ENCODE measurements at places on chromosomes 5 and 9.

- no peak for DNase-seq
Measured at GRCh38 chr9:8857068-8857925, 1057.7 kb upstream of the DMAC1 start.

- peak; percentile 34 for DNase-seq
Measured at GRCh38 chr5:124057724-124058231, 545.8 kb downstream of the CSNK1G3 start.

GRCh38 chr9:101167490-101168134, 139.1 kb downstream of the PLPPR1 start:
- DNase-seq, result no peak

DNA sequence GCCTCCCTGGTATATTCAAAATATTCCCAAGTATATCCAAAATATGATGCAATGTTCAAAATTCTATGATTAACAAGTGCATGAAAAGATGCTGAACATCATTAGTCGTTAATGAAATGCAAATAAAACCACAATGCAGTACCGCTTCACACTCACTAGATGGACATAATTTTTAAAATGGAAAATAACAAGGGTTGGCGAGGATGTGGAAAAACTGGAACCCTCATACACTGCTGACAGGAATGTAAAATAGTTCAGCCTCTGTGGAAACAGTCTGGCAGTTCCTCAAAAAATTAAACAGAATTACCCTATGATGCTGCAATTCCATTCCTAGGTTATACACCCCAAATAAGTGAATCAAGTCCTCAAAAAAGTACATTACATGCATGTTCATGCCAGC, 36.1 kb upstream of the MYOT start:
- DNase-seq, result no peak

DNA sequence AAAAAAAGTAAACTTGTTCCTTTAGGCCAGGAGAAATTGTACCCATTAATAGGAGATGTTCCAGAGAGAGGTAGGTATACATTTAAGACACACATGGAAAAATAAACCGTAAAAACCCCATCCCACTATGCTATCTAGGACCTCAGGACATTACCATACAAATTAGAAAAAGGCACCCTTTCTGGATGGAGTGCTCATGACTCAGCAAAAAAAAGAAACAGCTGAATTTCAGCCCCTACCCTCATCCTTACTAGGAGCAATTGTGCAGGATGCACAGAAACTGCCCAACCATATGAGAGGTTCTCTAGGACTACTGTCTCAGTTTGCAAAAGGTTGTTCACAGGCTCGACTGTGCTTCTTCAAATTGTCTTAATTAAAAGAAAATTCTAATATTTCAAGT, 368.2 kb downstream of the HINT1 start:
- no peak for DNase-seq

DNA sequence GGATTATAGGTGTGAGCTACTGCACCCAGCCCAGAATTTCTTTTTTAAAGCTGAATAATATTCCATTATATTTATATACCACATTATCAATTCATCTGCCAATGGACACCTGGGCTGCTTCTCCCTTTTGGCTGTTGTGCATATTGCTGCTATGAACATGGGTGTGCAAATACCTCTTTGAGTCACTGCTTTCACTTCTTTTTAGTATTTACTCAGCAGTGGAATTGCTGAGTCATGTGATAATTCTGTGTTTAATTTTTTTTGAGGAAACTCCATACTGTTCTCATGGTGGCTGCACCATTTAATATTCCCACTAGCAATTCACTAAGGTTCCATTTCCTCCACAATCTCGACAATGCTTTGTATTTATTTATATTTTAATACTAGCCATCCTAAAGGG, 36.1 kb upstream of the KIF4B start:
- no peak for DNase-seq

DNA sequence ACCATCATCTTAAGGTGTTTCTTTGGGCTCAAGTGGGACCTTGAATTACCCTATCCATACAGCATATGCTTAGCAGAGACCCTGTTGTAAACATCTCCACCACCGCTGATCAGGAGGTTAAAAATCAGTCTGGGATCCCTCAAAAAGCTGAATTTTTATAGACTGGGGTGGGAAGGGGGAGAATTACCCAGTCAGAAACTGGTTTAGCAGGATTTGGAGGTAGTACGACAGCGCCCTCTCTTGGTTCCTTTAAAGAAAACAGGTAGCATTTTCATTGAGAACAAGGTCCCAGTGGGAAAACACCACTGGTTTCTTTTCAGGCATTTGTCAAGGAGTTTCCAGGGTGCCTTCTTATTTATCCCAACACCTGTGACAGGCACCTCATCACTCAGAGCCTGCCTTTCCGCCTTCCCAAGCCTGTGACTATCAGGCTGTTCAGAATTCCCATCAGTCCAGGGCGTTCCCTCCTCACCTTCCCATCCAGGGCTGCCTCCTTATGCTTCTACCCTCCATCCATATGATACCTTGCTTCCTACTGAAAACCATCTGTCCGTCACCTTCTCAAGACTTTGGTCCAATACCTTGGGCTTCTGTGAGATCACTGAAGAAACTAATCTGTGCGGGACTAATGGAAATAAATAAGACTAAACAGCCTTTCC, 203.8 kb upstream of the RAI14 start:
- no peak for DNase-seq

DNA sequence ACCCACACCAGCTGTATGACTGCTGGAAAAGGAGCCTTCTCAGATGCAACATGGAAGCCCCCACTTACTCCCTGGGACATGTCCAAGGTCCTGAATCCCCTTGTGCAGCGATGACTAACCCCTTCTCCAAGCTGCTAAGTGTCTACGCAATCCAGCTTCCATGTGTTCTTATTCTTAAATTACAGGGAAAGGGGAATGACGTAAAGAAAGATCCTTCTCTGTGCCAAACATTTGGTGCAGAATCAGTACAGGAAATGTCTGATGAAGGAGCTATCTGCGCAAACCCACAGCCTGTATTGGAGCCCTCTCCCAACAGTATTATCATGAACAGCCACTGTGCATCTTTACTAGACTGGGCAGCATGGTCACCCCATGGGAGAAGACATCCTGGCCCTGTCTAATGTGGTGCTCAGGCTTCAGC, 183.2 kb downstream of the FRMD3 start:
- DNase-seq, result no peak

- DNase-seq, result no peak
Measured at GRCh38 chr5:94254214-94254613, 364.2 kb downstream of the KIAA0825 start.

- no peak for DNase-seq
Measured at GRCh38 chr5:114504560-114504959, 142.7 kb downstream of the KCNN2 start.

DNA sequence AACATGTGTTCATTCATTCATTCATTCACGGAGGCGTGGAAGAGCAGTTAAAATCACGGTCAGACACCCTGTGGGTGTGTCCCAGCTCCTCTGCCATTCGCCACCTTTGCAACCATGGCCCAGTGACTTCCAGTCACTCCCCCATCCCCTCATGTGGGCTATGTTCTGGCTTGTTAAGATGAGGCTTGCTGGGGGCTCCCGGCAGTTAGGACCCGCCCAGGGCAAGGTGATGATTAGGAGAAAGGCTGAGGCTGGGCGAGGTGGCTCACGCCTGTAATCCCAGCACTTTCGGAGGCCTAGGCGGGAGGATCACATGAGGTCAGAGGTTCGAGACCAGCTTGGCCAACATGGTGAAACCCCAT, 24.9 kb upstream of the PTGES start:
- DNase-seq, result no peak

- DNase-seq, result no peak
Measured at GRCh38 chr9:21160178-21160577, 6.3 kb downstream of the IFNA21 start.

GRCh38 chr5:97422678-97423077, 239.6 kb upstream of the RIOK2 start:
- DNase-seq, result no peak

DNA sequence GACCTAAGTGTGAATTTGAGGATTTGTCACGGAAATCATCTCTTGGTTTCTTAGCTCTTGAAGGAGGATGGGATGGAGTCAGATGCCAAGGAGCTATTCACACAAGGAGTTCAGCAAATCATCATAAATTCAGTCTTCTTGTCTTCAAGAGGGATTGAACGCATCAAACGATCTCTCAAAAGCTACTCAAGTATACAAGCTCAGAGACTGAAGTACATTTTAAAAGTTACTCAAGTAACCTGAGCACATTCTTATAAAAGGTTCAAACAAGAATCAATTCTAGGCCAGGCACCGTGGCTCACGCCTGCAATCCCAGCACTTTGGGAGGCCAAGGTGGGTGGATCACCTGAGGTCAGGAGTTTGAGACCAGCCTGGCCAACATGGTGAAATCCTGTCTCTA, 21.1 kb upstream of the GOLPH3 start:
- no peak for DNase-seq

DNA sequence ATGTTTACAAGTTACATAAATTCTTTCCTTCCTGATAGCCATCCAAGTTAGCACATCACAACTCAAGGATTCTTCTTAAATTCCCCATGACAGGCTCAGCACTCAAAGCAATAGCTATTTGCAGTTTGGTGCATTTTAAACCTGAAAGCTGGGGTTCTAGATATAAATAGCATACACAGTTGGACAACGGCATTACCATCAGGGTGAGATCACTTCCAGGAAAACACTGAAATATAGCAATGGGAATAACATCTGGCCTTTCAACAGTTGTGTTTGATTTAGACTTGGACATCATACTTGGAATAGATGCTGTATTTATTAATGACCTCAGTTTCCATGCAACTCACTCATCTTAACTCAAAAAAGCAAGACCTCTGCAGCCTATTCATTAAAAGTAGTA, 24.7 kb upstream of the LECT2 start:
- DNase-seq, result no peak

DNA sequence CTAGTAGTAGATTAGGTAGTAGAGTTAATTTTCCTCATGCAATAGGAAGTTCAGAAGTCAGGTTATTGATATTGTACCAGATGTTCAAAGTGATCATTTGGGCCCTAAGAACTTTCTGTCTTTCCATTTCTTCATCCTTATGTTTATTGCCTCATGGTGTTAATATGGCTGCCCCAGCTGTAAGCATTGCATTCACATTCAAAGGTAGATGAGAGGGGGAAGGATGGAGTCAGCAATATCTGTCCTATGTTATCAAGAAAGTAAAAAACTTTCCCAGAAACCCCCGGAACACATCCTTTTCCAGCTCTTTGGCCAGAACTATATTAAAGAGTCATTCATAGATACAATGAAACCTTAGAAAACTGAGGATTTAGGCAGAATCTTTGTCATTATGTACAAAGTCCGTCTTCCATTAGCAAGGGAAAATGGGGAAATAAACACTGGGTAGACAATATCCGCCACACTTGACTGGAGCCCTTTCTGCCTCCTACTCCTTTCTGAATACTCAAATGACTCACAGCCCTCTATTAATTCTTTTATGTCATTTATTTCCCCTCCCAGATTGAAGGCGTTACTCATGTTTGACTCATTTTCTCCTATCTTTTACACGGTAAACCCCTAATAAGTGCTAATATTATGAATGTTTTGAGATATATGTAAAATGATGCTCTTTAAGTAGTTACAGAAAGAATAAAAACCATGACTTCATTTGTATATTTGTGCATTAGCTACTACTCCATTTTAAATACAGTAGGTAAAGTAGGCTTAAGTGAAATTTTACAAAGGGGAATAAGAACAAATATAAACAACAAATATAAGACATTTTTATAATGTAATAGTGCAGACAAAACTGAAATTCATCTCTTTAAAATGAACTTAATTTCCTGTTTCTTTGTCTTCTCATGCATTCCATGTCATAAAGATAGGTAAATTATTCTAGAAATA, 127.6 kb downstream of the SLF1 start:
- no peak for DNase-seq

GRCh38 chr9:35035851-35036701, 36.3 kb downstream of the VCP start:
- no peak for DNase-seq

DNA sequence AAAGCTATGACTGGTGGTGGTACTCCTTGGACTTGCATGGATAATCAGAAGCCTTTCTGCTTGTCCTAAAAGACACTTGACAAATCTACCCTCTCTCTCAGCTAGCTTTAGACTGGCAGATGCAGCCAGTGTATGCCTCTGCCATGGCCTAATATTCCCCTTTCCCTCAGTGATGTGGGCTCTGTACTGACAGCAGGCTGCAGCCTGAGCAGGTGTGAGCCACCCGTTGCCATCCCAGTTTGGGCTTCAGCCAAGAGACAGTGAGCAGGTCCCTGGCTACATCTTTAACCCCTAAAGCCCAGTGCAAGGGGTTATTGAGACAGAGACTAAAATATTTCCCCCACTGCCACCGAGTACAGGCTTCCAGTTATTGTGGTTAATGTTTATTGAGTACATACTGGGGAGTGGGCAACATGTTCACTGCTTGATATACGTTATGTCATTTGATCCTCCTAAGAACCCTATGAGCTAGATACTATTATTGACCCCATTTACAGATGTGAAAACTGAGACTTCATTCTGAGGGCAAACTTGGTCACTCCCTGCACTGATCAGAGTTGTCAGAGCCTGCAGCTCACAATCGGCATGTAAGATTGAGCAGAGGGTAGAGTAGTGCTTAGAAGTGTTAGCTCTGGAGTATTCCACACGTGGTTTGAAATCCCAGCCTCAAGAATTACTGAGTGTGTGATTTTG, 254.2 kb downstream of the ARHGAP26 start:
- DNase-seq, result no peak

GRCh38 chr9:2270565-2270964, 255.4 kb downstream of the SMARCA2 start:
- no peak for DNase-seq

GRCh38 chr5:1503241-1504068, 20.3 kb downstream of the LPCAT1 start:
- no peak for DNase-seq

DNA sequence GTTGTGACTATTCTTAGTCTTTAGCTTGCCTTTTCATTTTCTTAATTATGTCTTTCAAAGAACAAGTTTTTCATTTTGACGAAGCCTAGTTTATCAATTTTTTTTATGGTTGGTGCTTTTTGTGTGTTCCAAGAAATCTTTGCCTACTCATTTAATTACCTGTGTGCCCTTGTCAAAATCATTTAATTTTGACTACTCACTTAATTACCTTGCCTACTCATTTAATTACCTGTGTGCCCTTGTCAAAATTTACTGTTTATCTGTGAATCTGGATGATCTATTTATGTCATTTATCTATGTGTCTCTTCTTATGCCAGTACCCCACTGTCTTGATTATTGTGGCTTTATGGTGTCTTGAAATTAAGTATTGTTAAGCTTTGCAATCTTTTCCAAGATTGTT, 63.9 kb downstream of the MTAP start:
- no peak for DNase-seq

GRCh38 chr9:70352802-70353201, 61.7 kb downstream of the KLF9 start:
- peak; percentile 28 for DNase-seq

GRCh38 chr9:138065287-138065686, 187.7 kb downstream of the CACNA1B start:
- DNase-seq, result no peak

- no peak for DNase-seq
Measured at GRCh38 chr5:34005211-34005610, 2.6 kb downstream of the AMACR start.
